Stimulated activated CD4-positive, alpha-beta T cell treated with anti-CD3 and anti-CD28 coated beads, Interleukin-15, amount 100 ng/mL, for 1 hour (primary cell): ENCODE measurements at places on chromosomes 13 and 19.

GRCh38 chr19:42093926-42094325 lies 18.0 kb downstream of the ZNF574 start:
- DNase-seq: no peak

DNA sequence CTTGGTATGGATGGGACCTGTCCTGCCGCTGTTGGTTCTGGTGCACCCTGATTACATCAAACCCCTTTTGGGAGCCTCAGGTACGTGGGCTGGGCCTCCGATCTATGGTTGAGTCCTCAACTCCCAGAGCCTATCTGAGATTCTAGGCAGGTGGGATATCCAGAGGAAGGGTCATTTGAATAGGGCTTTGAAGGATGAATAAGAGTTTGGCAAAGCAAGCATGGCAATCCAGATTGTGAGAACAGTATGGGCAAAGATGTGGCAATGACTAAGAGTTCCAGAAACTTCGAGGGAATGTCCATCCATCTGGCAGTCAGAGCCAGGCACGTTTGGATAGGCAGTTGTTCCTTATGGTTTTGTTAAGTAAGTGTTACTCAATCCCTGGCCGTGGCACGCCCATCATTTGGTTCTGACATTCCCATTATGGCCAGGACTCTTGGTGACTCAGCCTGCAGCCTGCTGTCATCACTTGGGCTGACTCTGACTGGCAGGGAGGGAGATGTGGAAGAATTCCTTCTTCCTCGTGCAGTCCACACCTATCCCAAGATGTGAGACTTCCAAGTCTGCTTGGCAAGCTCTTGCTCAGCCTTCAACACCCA lies 21.5 kb downstream of the CYP4F22 start:
- no peak for DNase-seq

- DNase-seq: no peak
These were observed 1466.3 kb downstream of the PCDH9 start for GRCh38 chr13:65763811-65764210.

DNA sequence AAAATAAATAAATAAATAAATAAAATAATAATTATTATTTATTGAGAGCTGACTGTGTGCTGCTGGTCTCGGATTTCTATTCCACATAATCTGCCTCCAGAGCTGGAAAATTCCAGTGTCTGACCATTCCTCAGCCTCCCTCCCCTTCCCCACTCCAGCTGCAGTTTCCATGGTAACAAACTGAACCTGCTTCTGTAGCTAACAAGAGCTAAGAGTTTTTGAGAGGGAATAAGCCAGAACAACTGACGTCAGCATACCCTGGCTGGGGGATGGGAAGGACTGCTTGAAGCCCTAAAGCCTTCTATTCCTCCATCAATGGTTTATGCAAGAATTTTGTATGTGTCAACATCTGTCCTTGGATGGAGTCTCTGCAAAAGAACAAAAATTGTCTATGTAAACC lies 26.0 kb upstream of the PEG3 start:
- no peak for DNase-seq
